ENCODE measurements at places on chromosomes 11 and 22.

DNA sequence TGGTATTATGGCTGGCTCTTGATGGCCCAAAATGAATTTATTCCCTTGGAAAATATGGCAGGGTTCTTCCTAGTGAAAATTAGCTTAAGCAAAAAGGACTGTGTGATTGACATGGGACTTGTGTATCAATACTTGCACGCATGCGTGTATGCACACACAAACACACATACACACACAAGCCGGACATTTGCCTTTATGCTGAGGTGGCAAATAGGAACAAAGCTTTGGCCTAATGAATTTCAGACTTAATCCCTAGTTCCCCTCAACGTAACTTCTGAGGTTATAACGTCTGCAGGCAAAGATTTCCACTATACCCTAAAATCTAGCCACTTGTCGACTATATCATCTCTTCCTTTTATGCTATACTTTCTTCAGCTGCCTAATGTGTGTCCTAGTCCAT lies 2.9 kb upstream of the OR52I2 start:
- no peak for DNase-seq

GRCh38 chr11:78147807-78148206 lies 8.4 kb upstream of the ALG8 start:
- DNase-seq, result no peak

DNA sequence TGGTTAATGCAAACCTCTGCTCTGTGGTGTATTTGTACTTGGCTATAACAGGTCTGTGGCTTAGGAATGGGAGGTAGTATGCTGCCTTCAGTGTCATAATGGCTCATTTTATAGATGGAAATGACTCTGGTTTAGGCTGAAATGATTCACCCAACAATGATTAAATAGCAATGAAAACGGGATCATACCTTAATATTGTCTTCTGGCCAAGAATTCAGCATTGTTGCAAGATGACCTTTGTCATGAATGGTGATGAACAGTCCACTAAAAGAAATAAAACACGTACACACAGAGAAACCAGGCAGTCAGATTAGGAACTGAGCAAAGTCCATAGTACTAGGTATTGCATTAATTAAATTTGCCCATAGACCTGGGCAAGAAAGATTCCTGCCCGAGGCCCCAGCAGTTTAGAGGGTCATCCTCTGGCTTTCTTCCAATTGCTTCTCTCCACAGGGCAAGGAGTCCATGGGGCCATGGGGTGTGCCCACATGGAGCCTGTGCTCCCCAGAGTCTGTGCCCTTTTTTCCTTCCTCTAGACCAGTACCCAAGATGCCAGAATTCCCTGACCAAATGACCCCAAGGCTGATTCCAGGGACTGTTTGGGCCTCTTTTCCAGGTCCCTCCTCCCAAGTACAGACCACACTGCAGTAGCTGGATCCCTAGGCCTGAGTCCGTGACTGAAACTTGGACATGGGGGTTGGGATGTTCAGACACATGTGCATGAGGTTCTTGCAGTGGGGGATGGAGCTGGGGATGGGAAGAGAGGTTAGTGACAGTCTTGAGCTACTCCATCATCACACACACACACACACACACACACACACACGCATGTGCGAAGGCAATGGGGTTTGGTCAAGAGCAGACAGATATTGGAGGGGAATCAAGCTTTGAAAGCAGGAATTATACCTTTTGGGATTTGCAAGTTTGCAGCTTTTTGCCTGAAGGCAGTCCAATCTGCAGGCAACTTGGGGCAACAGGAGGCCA lies 134.2 kb downstream of the CCDC81 start:
- no peak for DNase-seq

DNA sequence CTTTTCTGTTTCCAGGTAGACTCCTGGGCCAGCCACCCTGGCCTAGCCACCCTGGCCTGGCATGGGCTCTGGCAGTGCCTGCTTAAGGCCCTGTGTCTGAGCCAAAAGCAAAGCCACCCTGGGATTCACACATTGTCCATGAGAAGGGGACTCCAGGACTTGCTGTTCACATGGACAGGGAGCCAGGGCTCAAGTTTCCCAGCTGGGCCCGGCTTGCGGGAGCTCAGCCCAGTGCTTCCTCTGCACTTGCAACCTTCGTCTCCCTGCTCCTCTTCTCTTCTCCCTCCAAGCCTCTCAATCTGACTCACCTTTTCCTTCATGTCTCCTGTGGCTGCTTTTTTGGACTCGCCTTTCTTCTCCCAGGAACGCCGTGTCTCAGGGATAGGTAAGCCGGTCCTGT lies 130.3 kb downstream of the MICAL2 start:
- no peak for DNase-seq

DNA sequence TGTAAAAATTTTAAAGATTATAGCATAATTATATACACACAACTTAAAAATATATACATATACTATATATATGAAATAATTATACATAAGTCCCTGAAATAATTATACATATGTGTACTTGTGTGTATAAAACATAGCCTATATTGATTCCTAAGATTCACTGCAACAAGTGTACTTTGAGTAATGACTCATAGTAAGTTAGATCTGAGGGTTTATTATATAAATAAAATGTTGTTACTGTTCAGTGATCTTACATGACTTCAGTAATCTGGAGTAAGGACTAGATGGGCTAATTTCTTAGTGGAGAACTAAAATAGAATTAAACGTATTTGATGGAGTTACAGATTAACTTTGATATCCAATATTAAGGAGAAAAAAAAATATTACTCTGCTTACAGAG lies 350.5 kb downstream of the CNTN5 start:
- no peak for DNase-seq

DNA sequence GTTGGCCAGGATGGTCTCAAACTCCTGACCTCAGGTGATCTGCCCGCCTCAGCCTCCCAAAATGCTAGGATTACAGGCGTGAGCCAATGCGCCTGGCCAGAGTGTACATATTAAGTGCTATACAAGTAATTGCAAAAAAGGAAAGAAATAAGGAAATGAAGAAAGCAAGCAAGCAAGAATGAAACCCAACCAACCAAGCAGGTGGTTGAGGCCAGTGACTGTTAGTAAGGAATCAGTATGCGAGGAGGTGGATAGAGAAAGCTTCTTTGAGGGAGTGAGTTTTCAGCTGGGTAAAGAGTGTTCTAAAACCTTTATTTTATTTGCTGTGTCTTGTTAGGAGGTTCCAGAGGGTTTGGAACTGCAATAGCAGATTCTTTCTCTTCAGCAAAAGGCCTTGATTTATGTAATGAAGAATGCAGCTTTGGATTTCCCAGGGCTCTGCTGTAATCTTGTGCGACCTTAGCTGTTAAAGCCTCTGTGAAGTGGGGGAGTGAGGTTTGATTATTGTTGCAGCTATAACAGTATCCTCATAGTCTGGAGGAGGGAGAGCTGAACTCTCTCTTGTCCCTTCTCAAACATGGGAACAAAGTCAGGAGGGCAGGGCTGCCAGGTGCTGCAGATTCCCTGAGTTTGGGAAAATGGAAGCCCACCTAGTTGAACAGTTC lies 5.7 kb downstream of the AMPD3 start:
- DNase-seq, result no peak

All from suppressor macrophage (primary cell).